GM13977 (cell line): ENCODE measurements at places on chromosomes 11 and 22.

DNA sequence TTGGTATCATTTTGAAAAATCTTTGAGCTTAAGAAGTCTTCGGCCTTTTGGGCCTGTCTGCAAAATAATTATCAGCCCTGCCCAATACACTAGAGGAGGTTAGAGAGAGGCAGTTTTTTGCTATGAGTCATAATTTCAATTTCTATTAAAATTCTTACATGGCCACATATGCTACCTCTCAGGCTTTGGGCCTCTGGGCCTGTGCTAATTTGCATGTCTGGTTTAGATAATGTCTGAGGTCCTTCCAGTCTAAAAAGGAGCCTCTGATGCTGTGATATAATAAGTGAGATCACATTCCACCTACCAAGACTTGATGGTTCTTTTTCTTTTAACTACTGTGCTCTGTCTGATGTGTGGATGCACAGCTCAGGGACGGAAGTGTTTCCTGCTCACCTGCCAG, 70.8 kb downstream of the KCNJ1 start:
- DNase-seq = peak; percentile 80

DNA sequence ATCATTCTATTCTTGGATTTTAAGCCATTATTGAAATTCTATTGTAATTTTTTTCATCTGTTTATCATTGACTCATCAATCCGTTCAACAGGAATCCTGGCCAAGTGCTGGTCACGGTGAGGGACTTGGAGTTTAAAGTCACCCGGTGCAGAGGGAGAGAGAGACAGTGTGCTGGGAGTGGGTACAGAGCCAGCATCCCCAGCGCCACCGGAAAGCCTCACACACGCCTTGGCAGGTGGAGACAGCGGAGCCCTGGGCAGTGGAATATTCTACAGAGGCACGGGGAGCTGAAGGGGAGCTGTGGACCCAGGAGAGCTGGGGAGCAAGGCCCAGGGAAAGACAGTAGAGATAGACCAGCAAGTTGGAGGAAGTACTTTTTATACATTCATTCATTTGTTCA, 787.6 kb downstream of the BRD1 start:
- no peak for DNase-seq

DNA sequence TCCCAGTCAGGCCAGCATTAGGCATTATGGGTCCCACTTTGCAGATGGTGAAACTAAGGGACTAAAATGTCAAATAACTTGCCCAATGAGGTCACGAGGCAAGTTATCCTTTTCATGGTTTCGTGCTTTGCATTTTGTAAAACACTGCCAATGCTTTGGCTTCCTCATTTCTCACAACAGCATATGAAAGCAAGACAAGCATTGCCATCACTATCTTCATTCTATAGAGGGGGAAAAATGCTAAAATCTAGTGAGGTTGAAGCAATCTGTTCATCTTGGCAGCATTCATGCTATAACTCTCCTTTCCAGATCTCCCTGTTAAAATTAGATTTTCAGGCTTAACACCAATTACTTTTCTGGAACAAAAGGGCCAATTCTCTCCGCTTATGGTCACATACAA, 14.8 kb downstream of the FAM181B start:
- DNase-seq = no peak

DNA sequence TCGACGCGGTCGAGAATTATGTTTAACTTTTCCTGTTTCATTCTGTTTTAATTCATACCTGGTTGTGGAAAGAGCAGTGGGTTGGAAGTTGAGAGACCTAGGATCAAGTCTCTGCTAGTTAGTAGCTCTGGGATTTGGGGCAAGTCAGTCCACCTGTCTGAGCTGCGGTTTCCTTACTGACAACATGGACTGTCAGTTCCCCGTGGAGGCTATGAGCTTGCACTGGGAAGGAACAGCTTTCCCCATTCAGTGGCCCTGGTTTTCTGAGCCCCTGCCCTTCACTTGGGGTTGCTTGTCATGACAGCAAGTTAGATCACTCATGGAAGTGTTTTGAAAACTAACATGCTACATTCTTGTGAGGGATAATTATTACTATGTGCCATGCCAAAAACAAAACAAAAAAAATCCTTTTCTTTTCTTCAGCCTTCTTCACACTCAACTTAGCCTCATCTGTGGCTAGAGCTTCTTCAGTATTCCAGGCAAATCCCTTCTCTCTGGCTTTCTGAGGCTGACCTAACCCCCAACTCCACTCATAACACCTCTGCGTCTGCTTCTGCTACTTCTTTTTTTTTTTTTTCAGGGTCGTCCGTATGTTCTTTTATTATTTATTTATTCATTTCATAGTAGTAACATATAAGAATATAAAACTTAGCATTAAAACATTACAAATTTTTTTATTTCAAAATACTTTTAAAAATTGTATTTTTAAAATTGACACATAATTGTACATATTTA, 43.0 kb upstream of the ZBED5 start:
- no peak for DNase-seq

GRCh38 chr11:110435780-110436717, 6.3 kb downstream of the FDX1 start:
- no peak for DNase-seq

DNA sequence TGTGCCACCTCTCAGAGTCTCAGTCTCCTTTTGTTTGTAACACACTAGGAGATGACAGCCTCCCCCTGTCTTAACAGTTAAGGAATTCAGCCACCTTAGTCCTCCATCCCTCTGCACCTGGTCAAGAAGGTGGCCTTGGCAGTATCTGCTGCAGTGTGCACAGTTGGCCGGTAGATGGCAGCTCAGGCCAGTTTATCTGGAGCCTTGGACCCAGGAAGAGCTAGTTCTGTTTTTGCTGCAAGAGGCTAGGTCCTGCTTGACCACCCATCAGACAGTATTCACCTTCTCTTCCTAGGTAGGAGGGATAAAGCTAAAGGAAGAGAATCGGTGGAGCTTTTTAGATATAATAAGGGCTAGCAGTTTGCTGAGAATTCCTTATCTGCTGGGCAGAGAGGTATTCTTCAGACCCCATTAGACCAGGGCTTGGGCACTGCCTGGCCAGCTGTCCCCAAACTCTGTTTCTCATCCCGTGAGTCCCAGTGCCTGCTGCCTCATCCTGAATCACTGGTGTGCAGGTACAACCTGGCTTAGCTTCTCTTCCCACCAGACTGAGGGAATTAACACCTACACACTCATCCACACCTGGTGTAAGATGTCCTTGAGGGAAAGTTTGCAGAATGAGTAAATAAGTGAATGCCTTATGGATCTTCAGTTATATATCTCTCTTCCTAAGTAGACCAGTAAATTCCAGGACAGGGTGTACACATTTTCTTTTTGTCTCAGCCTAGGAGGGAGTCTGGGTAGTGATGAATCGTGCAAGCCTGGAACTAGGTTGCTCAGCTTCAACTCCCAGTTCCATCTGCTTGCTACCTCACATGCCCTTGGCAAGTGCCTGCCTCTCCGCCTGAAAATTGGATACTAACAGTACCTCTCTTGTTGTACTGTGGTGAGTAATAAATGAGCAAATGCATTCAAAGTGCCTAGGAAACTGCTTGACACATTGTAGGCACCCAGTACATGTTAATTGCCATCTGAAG, 70.8 kb upstream of the NARS2 start:
- DNase-seq = peak; percentile 72

GRCh38 chr11:7473717-7474116, 11.6 kb upstream of the OLFML1 start:
- peak; percentile 47 for DNase-seq

- no peak for DNase-seq
Observed at GRCh38 chr11:128133501-128133900, 453.9 kb downstream of the ETS1 start.

- peak; percentile 47 for DNase-seq
Observed at GRCh38 chr11:8532475-8532874, 61.6 kb downstream of the STK33 start.

- no peak for DNase-seq
Observed at GRCh38 chr11:17314232-17314547, 37.4 kb upstream of the NCR3LG1 start.

DNA sequence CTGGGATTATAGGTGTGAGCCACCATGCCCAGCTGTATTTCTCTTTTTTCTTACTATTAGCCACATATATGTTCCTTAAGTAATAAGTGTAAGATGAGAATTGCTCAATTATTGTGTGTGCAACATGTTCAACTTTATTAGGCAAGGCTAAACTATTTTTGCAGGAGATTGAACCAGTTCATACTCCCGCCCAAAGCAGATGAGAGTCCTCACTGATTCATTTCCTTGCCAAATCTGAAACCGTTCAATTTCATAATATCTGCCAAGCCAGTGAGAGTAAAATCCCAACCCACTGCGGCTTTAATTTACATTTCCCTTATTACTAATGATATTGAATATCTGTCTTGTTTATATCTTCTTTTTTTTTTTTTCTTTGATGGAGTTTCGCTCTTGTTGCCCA, 48.4 kb downstream of the KCNJ4 start:
- peak; percentile 1 for DNase-seq
